ENCODE measurements at places on chromosomes 6 and 20.

- DNase-seq = no peak
These were observed 27.8 kb upstream of the LGSN start for GRCh38 chr6:63347599-63347998.

GRCh38 chr6:1991332-1991878 lies 254.0 kb downstream of the GMDS start:
- no peak for DNase-seq

DNA sequence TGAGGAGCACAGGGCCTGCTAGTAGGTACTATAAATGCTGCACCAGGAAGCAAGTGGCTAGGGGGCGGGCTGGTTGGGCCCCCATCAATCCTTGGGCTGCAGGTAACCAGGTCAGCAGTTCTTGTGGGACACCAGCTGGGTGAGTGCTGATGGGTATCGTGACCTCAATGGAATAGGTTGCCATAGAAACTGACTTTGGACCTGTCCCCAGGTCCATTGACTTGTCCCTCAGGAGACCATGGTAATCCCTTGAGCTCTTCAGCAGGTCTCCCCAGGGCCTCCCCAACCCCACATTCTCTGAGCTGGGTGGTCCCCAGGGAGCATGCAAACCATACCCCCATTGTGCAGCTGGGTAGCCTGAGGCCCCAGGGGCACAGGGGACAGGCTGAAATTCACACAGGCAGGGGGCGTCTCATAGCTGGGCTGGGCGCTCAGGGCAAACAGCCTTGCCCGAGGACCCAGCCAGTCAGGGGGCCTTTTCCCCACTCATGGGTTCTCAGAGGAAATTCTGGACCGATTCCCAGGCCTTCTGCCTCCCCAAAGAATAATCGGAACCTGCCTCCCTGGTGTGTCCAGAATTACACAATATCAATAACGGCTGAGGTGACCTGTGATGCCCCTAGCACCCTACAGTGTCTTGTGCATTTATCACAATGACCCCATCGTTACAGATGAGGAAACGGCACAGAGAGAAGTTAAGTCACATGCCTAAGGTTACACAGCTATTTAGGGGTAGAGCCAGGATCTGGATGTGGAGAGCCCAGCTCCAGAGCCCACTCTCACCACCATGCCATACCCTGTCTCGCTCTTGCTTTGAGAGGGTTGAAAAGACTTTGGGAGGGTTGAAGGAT lies 35.9 kb downstream of the SRC start:
- DNase-seq = no peak

- DNase-seq = no peak
These were observed 102.0 kb downstream of the MRPL14 start for GRCh38 chr6:44025226-44025625.

GRCh38 chr6:45661661-45662060 lies 283.9 kb upstream of the SUPT3H start:
- DNase-seq = no peak

GRCh38 chr6:168390749-168391420 lies 50.1 kb upstream of the SMOC2 start:
- no peak for DNase-seq

- DNase-seq = no peak
These were observed 52.3 kb downstream of the PIGU start for GRCh38 chr20:34624629-34625028.

- no peak for DNase-seq
These were observed 52.0 kb upstream of the BMP2 start for GRCh38 chr20:6715401-6715941.

DNA sequence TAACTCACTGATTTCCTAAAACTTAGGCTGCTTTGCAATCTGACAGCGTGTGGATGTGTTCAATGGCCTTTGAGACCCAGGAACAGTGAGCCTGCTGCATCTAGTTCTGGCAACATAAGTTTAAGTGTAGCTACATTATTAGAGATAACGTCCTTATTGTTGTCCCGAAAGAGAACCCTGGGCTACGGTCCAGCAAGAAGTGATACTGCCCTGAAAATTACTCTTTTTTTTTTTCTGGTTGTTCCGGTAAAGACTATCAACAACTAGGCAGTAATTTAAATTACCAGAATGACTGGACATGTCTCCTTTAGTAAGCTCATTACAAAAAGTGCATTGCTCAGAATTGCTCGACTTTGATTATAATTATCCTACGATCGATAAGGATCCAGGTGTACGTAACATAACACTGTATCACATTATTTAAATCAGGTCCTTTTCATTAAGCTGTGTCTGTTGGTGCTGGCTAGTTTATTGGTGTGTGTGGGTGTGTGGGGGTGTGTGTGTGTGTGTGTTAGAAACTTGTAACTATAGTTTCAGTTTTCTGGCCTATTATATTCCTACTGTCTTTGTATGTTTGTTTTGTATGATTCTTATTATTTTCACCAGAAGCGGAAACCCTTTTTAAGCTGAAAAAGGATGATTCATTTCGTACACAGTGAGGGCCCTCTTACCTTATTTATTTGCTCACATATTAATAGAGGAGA lies 3.0 kb downstream of the TSHZ2 start:
- DNase-seq = no peak

DNA sequence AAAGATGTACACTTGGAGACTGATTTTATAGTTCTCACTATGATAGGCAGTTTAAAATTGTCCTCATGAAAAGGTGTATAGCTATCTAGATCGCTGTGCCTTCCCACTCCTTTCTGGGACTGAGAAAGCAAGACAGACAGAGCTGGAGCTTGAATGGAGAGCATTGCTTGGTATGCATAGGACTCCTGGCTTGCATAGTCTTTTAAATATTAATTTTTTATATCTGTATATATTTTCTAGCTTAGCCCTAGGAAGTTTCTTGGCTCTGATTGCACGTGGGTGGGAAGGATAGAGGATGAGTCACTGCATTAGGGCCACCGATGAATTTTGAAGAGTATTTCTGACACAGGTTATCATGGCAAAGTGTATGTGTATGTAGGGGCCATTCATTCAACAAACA lies 150.0 kb upstream of the SPACA1 start:
- no peak for DNase-seq

GRCh38 chr6:135667691-135668455 lies 170.3 kb upstream of the AHI1 start:
- no peak for DNase-seq

GRCh38 chr20:4571759-4572531 lies 149.8 kb upstream of the PRND start:
- DNase-seq = no peak

DNA sequence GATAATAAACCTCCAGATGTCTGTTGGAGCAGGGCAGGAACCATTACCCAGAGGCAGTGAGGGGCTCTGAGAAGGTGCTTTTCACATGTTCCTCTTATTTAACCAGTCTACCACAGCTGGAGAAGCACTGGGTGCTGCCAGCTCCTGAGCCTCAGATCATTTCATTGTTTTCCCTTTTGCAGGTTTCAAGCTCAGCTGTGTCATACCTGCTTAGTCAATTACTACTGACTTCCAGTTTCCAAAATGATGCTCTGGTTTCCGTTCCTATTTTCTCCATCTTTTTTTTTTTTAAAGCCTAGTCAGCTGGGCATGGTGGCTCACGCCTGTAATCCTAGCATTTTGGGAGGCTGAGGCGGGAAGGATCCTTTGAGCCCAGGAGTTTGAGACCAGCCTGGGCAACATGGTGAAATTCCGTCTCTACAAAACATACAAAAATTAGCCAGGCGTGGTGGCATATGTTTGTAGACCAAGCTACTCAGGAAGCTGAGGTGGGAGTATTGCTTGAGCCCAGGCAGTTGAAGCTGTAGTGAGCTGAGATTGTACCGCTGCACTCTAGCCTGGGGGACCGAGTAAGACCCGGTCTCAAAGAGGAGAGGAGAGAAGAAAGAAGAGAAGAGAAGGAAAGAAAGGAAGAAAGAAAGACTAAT lies 6.7 kb downstream of the FLOT1 start:
- DNase-seq = no peak

DNA sequence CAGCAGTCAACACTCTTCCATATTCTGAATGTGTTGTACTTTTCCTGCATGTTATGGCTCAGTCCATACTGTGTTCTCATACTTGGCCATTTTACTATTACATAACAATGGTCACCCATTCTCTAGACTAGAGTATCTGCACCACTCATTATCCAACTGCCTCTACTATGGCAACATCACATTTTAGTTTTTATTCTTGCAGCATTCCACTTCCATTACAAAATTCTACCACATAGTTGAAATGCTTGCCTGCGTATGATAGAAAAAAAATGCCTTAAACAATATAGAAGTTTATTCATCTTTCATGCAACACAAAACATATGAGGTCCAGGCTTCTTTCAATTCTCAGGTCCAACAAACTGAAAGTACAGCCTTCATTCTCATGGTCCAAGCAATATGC lies 128.0 kb downstream of the TENT5A start:
- no peak for DNase-seq

DNA sequence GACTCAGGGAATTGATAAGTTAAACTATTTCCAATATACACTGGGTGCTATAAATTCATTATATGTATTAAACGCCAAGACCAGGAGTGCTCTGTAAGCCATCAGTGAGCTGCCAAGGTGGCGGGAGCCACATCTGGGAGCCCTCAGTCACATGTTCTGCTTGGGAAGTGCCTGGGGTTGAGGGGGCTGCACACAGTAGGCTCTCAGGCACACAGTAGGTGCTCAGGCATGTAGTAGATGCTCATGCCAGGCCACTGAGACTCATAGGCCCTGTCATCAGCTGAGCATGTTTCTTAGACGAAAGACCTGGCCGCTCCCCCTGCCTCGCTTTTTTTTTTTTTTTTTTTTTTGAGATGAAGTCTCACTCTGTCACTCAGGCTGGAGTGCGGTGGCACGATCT lies 83.3 kb upstream of the BHLHE23 start:
- DNase-seq = no peak

GRCh38 chr6:21780679-21781078 lies 187.1 kb downstream of the SOX4 start:
- no peak for DNase-seq

- DNase-seq = no peak
These were observed 667.9 kb downstream of the EPM2A start for GRCh38 chr6:145067430-145067829.

- no peak for DNase-seq
These were observed 25.5 kb upstream of the MAPK13 start for GRCh38 chr6:36104836-36105235.

DNA sequence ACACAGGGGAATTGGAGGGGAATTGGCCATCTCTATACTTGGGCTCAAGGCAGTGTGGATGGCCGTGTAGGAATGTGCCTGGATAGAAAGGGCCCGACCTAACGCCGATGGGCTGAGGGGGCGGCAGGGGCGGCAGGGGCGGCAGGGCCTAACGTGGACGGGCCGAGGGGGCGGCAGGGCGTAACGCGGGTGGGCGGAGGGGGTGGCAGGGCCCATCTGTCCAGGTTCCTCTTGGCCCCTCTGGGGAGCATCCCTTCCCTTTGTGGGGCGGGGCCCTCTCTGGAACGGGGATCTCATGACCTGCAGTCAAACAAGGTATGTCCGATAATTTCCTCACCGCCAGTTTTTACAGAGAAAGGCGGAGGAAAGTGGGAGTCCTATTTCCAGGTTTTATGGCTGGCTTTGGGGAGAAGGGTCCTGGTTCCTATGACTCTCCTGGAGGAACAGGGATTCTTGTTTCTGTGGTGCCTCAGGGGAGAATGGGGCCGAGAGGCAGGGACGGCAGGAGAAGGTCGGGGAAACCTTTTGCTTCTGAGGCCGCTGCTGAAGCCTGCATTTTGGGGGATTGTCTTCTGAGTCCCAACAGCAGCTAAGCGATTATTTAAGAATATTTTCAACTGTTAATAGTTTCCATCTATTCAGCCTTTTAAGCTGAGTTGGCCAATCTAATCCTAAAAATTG lies 100.8 kb upstream of the FRMD1 start:
- DNase-seq = no peak

GRCh38 chr6:47405273-47405672 lies 72.3 kb upstream of the CD2AP start:
- DNase-seq = no peak

- no peak for DNase-seq
These were observed 25.0 kb upstream of the RNF144B start for GRCh38 chr6:18362058-18362561.

- no peak for DNase-seq
These were observed 44.9 kb upstream of the MTRF1L start for GRCh38 chr6:153047386-153047785.

GRCh38 chr6:166005944-166006899 lies 161.4 kb downstream of the TBXT start:
- DNase-seq = peak; percentile 65

- peak; percentile 47 for DNase-seq
These were observed 645 bp downstream of the REV3L start for GRCh38 chr6:111482188-111482958.

DNA sequence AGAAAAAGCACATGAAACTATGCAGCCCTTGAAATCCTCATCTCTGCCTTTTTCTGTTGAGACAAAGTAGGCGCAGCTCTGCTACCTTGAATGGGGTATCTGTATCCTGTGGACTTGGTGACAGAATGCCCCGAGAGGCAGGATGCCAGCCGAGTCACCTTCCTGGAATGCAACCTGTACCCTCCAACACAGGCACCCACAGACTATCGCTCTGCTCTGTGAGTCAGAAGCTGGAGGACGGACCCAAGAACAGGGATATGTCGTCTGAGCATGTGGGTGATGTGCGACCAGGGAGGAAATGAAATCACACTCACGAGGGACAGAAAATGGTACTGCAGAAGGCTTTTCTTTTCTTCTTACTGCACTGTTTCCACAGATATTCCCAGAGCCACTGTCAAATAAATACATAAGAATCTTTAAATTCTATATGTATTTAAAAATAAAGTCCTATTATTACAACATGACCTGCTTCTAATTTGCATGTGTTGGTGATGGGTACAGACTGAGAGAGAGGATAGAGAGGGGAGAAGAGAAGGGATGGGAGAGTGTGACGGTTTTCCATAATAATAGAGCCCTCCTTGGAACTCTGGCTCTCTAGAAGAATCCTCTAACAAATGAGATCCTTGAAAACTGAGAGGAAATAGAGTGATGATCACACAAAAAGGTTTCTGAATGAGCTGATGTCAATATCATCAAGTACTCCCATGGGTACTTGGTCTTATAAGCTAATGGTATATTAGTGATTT lies 308.1 kb downstream of the FOXC1 start:
- DNase-seq = peak; percentile 23

DNA sequence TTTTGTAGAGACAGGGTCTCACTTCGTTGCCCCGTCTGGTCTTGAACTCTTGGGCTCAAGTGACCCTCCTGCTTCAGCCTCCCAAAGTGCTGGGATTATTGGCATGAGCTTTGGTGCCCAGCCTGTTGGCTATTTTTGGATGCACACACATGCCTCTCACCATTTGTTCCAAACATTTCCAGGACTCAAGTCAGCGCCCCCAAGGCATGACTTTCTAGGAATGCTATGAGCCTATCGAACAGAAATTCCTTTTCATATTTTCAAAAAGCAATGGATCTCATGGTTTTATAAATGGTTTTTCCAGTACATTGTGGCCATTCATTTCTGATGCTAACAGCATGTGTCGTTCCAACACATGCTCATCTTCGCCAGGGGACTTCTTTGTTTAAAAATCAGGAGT lies 119.3 kb upstream of the NAA20 start:
- no peak for DNase-seq

- DNase-seq = no peak
These were observed 548.2 kb downstream of the QKI start for GRCh38 chr6:163962627-163963117.

GRCh38 chr6:153976921-153977693 lies 61.9 kb upstream of the OPRM1 start:
- DNase-seq = no peak
